Body of pancreas (tissue), 4 donors: ENCODE measurements at places on chromosomes 4 and X. TPM values are rescaled to one million over a fixed set of nuclear protein-coding genes. Genes with fewer than 3 reads are reported as not detected.
A peak's percentile ranks its signal among the peaks of the same experiment; 100 is the strongest.

The SPANXA2 gene
- total RNA-seq: not detected

The KDR gene
- total RNA-seq: 12.9 TPM

The SOD3 gene
- 290 TPM for total RNA-seq

The F11 gene
- 53.1 TPM for total RNA-seq

The SNCA gene
- total RNA-seq: not detected

The TMEM31 gene
- total RNA-seq: not detected

The PNMA6F gene
- not detected for total RNA-seq

The NEUROG2 gene
- not detected for total RNA-seq

The CXCL5 gene
- not detected for total RNA-seq

The MORF4L2 gene
- total RNA-seq: 135 TPM

The SASH3 gene
- 3.6 TPM for total RNA-seq

The POLN gene
- 5.9 TPM for total RNA-seq

The GPR78 gene
- not detected for total RNA-seq

The FGF13 gene
- total RNA-seq: 0.66 TPM

The HELT gene
- not detected for total RNA-seq

DNA sequence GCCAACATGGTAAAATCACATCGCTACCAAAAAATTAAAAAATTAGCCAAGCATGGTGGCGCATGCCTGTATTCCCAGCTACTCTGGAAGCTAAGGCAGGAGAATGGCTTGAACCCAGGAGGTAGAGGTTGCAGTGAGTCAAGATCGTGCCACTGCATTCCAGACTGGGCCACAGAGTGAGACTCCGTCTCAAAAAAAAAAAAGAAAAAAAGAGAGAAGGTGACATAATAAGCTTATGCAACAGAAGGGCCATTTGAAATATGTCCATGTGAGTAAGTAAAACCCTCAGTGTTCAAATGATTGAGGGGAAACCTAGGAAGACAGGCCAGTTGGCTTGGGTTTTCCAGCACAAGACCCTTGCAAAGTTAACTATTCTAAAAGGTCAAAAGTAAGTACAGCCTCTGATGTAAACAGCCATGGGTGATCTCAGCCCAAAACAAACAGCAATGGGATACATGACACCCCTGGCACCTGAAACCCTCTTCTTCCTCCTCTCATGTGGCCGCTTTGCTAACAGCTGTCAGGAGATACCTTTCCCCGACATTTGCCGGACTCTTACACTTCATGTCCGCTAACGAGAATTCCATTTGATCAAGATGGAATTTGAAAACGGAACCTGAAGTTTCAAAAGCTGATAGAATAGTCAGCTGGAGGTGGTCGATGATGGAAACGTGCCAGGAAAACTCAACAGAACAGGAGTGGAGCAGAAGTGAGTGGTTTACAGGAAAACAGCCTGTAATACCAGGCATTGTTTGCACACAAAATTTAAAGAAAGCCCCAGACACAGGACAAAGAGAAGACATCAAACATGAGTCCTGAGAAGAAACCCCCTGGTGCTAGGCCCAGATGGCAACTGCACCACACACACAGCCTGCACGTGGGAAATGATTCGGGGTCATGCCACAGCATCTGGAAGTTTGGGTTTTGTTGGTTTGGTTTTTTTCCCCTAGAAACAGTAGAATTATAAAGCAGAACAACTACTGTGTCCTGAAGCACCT, 93.0 kb upstream of the STS start:
- no peak for DNase-seq

- DNase-seq: peak; percentile 18
These were observed 55.0 kb upstream of the PRDM5 start for GRCh38 chr4:120977435-120977997.

DNA sequence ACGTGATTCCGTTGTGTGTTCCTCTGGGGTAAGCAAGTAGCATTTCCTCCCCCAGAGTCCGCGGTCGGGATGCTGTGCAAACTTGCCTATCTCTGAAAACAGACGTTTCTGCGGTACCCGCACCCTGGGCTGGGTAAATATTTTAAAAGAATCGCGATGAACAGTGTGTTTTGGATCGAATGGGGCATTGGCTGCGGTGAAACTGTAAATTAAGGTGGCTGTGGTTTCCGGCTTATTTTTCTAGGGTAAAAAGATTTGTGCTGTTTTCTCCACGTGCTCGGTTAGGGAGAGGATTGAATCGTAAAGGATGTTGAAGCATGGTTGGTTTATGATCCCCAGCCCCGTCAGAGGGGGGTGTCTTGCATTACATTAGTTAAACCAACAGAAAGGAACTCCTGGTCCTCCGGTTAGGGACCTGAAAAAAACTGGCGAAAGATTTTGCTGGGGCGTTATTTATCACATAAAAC, 1.2 kb downstream of the HHIP start:
- peak; percentile 35 for DNase-seq

GRCh38 chrX:39361736-39362135, 560.5 kb downstream of the MID1IP1 start:
- no peak for DNase-seq

- no peak for DNase-seq
These were observed 50.7 kb downstream of the CLDN34 start for GRCh38 chrX:10017872-10018271.

- no peak for DNase-seq
These were observed 260.7 kb downstream of the COL25A1 start for GRCh38 chr4:109041463-109042360.

GRCh38 chr4:159577241-159577640, 474.4 kb downstream of the RAPGEF2 start:
- no peak for DNase-seq

DNA sequence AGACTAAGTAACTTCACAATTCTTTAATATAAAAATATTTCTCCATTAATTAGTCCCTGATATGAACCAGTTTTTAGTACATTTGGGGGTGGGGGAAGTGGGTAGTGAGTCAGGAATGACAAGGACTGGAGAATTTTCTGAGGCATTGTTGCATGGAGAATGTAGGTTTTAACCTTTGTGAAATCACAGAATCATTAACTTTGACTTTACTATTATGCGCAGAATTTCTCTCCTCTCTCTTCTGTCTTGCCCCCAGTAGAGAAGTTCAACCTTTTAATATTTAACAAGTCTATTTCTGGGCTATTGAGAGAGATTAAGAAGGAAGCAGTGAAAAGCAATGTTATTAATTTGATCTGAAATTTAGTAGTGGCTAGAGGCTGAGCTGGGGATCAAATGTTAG, 597.0 kb downstream of the PCDH18 start:
- no peak for DNase-seq

- DNase-seq: peak; percentile 67
These were observed 2.7 kb upstream of the GEMIN8 start for GRCh38 chrX:14032406-14032805.

DNA sequence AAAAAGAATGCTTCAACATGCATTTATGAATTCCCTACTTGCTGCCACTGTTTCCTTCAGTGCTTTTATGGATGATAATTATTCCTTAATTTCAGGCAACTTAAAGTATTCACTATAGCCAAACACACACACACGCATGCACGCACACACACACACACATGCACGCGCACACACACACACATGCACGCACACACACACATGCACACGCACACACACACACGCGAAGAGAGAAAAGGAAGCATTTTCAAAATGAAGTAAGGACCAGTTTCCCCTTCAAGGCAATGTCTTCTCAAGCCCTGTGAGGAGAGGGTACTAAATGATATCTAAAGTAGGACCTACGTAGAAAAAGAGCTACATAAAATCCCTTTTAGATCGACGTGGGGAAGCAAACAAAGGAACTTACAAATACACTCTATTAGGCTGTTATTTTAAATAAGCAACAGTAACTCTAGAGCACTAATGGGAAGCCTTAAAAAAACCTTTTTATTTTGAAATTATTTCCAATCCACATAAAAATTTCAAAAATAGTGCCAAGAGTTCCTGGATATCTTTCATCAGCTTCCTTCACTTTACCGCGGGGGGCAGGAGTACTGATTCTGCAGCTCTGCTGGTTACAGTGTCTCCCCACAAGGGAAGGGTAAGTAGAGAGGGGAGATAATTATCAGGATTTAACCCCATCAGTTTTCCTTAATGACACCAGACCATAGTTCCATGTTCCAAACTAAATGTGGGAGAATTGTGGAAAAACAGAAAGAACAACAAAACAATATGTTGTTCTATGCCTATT, 13.7 kb downstream of the IRF2 start:
- no peak for DNase-seq

DNA sequence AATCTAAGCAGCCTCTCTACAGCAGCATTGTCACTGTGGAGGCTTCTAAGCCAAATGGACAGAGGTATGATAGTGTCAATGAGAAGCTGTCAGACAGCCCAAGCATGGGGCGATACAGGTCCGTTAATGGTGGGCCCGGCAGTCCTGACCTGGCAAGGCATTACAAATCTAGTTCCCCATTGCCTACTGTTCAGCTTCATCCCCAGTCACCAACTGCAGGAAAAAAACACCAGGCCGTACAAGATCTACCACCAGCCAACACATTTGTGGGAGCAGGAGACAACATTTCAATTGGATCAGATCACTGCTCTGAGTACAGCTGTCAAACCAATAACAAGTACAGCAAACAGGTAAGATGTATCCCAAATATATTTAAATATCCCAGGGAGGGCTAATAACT, 4.1 kb downstream of the PCDH7 start:
- DNase-seq: no peak

DNA sequence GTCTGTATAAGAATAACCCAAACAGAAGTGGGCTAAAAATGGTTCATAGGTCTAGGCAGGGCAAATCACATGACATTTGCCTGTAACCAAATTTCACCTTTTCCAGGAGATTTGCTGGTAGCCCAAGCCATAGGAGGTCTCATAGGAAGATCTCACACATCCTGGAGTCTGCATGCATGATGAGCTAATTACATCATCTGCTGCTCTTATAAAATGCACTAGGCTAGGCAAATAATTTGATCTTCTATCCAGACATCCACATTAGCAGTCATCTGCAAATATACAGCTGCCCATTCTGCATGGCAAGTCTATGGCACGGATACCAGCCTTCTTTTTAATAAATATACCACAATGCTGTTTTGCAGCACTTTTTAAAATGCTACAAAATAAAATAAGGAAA, 87.2 kb downstream of the MAPK10 start:
- no peak for DNase-seq

DNA sequence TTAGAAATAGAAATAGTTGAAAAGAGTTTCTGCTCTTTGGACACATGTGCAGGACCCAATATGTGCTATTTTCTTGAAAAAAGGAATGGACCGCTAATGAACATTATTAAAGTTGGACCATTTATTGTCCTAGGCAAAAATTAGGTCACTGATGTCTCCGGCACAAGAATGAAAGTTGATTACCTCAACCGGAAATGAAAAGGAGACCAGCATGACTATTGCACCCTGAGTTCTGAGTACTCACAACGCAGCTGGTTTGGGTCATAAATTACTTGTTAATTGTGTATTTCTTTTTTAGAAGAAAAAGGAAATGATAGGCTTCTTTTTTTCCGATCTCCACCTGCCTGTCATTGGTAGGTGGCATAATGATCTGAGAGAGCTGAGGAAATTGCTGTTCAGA, 232.7 kb downstream of the ARHGAP24 start:
- DNase-seq: no peak

DNA sequence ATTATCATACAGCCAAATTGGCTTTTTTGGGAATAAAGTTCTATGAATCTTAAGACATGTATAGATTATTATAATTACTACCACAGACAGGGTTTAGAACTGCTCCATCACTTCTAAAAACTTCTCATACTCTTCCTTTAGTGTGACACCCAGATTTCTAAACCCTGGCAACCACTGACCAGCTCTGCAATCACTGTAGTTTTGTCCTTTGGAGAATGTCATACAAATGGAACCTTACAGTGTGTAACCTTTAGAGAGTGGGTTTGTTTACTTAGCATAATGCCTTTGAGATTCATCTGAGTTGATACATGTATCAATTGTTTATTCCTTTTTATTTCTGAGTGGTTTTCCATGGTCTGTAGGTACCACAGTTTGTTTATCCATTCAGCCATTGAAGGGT, 95.0 kb downstream of the TMEM164 start:
- no peak for DNase-seq

GRCh38 chr4:99966692-99967091, 16.6 kb upstream of the H2AZ1 start:
- no peak for DNase-seq

- DNase-seq: no peak
These were observed 796.5 kb upstream of the SLIT2 start for GRCh38 chr4:19455196-19455595.

DNA sequence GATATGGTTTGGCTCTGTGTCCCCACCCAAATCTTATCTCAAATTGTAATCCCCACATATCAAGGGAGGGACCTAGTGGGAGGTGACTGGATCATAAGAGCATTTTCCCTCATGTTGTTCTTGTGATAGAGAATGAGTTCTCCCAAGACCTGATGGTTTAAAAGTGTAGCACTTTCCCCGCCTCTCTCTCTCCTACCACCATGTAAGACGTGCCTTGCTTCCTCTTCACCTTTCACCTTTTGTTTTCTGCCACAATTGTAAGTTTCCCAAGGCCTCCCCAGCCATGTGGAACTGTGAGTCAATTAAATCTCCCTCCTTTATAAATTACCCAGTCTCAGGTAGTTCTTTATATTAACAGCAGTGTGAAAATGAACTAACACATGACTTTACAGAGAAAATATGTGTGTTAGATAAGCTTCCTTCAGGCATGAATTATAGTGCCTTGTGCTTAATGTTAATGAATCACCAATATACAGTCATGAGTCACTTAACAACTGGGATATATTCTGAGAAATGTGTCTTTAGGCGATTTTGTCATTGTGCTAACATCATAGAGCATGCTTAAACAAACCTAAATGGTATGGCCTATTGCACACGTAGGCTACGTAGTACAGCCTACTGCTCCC, 37.9 kb downstream of the PDGFC start:
- no peak for DNase-seq

DNA sequence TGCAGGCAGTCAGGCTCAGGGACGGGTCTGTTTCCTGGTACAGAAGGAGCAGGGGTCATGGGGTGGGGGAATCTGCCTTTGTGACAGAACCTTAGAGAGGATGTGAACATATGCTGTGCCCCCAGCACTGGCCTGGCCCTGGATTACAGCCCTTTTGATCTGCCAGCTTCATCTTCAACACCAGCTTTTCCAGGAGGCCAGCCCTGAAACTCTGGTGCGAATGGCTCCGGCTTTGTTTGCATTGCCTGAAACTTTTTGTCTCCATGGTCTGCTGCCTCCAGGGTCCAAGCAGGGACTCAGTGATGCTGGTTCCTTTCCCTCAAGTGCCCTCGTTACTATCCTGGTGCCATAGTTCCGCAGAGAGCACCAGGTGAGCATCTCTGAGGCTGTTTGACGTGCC, 2.1 kb downstream of the CNGA2 start:
- no peak for DNase-seq

- no peak for DNase-seq
These were observed 101.4 kb downstream of the FNIP2 start for GRCh38 chr4:158870282-158870625.

- no peak for DNase-seq
These were observed 315.7 kb downstream of the FBXW7 start for GRCh38 chr4:152220201-152220666.

DNA sequence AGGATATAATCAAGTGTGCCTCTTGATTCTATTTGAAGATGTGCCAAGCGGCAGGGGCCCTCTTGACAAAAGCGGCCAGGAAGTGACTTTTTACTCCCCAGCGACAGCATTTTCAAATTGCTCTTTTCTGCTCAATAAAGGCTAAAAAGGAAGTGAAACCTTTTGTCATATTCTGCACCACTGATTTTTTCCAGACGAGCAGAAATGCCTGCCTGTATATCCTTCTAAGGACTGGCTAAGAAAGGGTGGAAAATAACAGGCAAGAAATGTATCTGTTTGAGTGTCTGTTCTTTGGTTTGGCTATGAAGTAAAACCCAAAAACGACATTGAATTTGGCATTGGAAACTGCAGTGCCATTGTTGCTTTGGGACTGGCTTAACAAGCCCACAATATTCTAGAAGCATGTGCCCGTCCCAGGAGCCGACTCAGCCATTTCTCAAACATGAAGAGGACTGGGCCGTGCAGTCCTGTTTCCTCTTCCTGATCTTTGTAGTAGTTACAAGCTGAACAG, 25.4 kb downstream of the TMSB4X start:
- no peak for DNase-seq
